ENCODE measurements at places on chromosomes 3 and 15. TPM values are rescaled to one million over a fixed set of nuclear protein-coding genes. Genes with fewer than 3 reads are reported as not detected.

Gene CCDC9B
- total RNA-seq: 18.8 TPM

Gene ADAMTS7
- 4.1 TPM for total RNA-seq

Gene CD200R1
- 0.09 TPM for total RNA-seq

Gene FAM81A
- total RNA-seq: under 0.01 TPM

Gene EPHB1
- total RNA-seq: 0.63 TPM

Gene STIMATE
- total RNA-seq: 10.3 TPM

Gene TRAIP
- total RNA-seq: 2.4 TPM

Gene LRRIQ4
- not detected for total RNA-seq

Gene U2SURP
- 31.2 TPM for total RNA-seq

Gene PDCD10
- 38.1 TPM for total RNA-seq

Gene ARRDC4
- 7.7 TPM for total RNA-seq

Gene COX5A
- total RNA-seq: 30.6 TPM

Gene FGF12
- total RNA-seq: not detected

Gene DZIP3
- 13.9 TPM for total RNA-seq

Gene MAP6D1
- total RNA-seq: 0.52 TPM

Gene ZNF80
- total RNA-seq: not detected

Measured in bronchial smooth muscle cell (primary cell).